ENCODE measurements at places on chromosomes 5 and 9. TPM values are rescaled to one million over a fixed set of nuclear protein-coding genes. Genes with fewer than 3 reads are reported as not detected.
A peak's percentile ranks its signal among the peaks of the same experiment; 100 is the strongest.

The RPP25L gene
- polyA plus RNA-seq = 44.0 TPM

GRCh38 chr5:54178207-54178606 is 132.2 kb downstream of the ARL15 start:
- no peaks in the 10 kb centered on the region for H3K27me3 ChIP-seq
- no peak for DNase-seq
- no peak overlapping the region for H3K4me3 ChIP-seq
- peaks cover 30% of the 10 kb centered on the region for H3K4me1 ChIP-seq
- no peak overlapping the region for H3K27ac ChIP-seq

The C5orf15 gene
- 37.2 TPM for polyA plus RNA-seq

DNA sequence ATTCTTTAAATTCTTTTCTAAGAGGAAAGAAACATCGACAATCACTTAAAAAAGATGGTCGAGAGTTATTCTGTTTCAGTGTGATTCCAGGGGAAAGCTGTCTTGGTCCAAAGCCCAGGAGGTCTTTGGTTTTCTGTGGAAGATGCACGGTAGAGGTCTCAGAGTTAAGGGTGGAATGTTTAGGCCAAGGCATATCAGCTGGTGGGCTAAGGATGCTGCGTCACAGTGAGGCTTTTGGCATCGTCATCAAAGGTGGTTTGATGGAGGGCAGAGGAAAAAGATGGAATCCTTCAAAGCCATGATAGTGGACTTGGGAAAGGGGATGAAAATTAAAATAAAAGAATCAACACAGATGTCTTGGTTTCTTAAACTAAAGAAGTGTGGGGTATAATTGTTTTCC is 137.3 kb upstream of the ANKH start:
- no peak overlapping the region for H3K4me3 ChIP-seq
- peaks cover 16% of the 10 kb centered on the region for H3K27me3 ChIP-seq
- no peak overlapping the region for H3K27ac ChIP-seq
- no peak for DNase-seq

- peak; percentile 67 for DNase-seq
- no peaks in the 10 kb centered on the region for H3K27me3 ChIP-seq
- peak overlapping the region; percentile 71 for H3K4me3 ChIP-seq
- H3K27ac ChIP-seq = peak overlapping the region; percentile 98
- H3K4me1 ChIP-seq = peaks cover 79% of the 10 kb centered on the region
These were observed 8.0 kb downstream of the B4GALT1 start for GRCh38 chr9:33158843-33159776.

The LOX gene
- polyA plus RNA-seq = 0.17 TPM

GRCh38 chr9:81969971-81970370 is 18.6 kb upstream of the SPATA31D1 start:
- no peak overlapping the region for H3K4me3 ChIP-seq
- no peaks in the 10 kb centered on the region for H3K4me1 ChIP-seq
- DNase-seq = no peak
- peaks cover 8% of the 10 kb centered on the region for H3K36me3 ChIP-seq

The SLCO6A1 gene
- polyA plus RNA-seq = not detected

DNA sequence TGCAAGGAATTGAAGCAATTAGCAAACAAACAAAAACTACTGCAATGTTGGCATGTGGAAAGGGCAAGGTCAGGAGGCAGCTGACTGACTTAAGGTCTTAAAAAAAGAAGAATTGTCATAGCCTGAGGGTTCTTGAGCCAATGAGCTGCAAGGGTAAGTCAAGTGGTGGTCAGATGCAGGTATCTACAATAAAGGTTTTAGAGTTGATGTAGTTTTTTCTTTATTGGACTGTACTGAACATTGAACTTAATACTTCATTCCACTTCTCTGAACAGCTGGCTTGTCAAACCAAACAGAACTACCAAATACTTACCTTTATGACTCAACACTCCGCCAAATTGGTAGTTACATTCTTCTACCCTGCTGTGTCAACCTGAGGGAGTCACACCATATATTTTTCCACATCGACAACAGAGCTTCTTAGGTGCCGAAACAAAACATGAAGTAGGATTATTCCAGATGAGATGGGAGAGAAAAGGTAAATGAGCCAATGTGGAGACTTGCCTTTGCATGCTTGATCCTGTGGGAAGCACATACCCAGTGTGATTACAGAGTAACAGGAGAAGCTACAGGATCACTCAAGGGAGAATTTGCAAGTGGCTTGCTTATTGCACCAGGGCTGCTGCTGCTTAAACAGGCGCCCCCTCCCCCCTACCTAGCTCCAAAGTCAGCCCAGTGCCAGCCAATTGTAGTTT is 35.3 kb downstream of the EQTN start:
- H3K27ac ChIP-seq = no peak overlapping the region
- H3K27me3 ChIP-seq = no peaks in the 10 kb centered on the region
- no peaks in the 10 kb centered on the region for H3K36me3 ChIP-seq
- H3K4me1 ChIP-seq = no peaks in the 10 kb centered on the region
- DNase-seq = no peak
- H3K4me3 ChIP-seq = no peak overlapping the region

The SLC4A9 gene
- not detected for polyA plus RNA-seq
